ENCODE measurements at places on chromosomes 5 and 9. TPM values are rescaled to one million over a fixed set of nuclear protein-coding genes. Genes with fewer than 3 reads are reported as not detected.

TIMD4 gene
- 0.42 TPM for total RNA-seq

- no peak for DNase-seq
Measured at GRCh38 chr9:92846662-92847145, 31.1 kb downstream of the ZNF484 start.

DNA sequence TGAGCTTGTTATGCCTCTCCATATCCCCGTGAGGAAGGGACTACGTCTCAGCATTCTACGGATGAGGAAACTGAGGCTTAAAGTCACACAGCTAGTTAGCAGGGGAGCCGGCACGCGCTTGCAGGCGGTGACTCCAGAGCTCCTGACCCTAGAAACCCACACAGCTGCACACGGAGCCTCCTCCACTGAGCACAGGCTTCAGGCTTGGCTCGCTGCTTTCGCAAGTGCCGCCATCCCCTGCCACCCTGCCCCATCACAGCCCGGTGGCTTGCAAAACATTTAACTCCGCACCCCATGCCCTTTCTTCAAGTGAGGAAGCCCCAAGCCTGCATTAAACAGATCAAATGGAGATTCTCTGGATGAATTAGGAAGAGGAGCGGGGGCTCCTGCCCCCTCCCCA, 138.3 kb downstream of the HSD17B3 start:
- no peak for DNase-seq

- DNase-seq, result no peak
Measured at GRCh38 chr9:137720571-137721110, 101.8 kb downstream of the EHMT1 start.

DNA sequence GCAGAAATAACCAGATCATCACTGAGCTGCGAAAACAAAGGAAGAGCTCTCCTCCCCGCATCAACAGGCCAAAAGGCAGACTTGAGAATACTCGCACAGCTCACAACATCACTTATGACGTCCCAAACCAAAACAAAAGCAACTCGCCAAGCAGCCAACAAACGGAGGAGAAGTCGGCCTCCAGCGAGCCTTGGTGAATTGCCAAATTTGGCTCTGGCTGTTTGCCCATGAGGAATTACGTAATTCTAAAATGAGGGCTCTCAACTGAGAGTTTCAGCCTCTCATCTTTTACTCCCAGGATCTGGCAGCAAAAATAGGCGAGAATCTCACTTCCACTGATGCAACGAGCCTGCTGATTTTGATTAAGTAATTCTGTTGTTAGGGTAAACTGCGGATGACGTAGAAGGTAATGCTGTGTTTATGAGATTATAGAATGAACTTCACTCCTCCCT, 51.7 kb upstream of the SEMA6A start:
- DNase-seq, result no peak
